Heart left ventricle (tissue), 16 donors: ENCODE measurements at places on chromosomes 2 and 18. TPM values are rescaled to one million over a fixed set of nuclear protein-coding genes. Genes with fewer than 3 reads are reported as not detected.

The C1QL2 gene
- not detected for total RNA-seq

The C2orf92 gene
- 3.9 TPM for total RNA-seq

The POTEE gene
- total RNA-seq = not detected

DNA sequence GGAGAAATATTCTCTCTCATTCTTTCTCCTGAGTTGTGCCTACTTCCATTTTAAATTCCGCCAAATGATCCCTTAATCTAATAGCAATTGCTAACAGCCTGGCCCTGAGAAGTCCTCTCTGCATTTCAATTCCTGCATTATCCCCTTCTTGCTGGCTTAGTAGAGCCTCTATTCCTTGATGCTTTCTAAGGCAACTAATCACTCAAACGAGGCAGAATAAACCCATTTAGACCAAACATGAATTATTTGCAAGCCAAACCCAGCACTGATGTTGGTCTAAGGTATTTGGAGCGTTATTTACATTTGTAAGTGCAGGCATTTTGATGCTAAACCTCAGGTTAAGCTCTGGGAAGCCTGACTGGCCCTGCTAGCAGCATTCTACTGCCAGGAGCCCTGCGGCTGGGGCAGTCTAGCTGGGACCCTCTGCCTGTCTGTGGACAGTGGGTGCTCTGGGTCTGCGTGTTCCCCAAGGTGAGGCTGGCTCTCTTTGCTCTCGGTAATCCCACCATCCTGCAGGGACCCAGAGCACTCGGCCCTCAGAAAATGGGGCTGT, 173.1 kb upstream of the HS6ST1 start:
- no peak for DNase-seq

The FSIP2 gene
- 0.15 TPM for total RNA-seq
